Right atrium auricular region (tissue), 2 donors: ENCODE measurements at places on chromosomes 5 and 9.

GRCh38 chr5:30926218-30926617 lies 267.3 kb upstream of the CDH6 start:
- no peak for DNase-seq

DNA sequence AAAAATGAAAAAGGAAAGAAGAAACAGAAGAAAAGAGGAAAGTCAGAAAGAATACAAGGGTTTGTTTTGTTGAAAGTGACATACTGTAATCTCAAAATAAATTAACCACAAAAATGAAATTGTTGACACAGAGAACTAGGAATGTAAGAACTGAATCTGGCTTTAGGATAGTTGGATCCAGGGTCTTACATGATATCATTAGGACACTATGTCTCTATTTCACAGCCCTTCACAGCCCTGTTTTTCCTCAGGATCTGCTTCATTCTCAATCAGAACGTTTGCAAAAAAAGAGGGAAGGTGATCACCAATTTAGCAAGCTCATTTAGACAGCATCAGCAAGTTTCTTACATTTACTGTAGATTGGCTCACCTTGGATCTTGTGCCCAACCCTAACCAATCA lies 188.5 kb upstream of the NREP start:
- no peak for DNase-seq

GRCh38 chr9:95587021-95587964 lies 70.5 kb upstream of the PTCH1 start:
- DNase-seq, result no peak

- no peak for DNase-seq
Observed at GRCh38 chr5:16936989-16937438, 926 bp upstream of the MYO10 start.

DNA sequence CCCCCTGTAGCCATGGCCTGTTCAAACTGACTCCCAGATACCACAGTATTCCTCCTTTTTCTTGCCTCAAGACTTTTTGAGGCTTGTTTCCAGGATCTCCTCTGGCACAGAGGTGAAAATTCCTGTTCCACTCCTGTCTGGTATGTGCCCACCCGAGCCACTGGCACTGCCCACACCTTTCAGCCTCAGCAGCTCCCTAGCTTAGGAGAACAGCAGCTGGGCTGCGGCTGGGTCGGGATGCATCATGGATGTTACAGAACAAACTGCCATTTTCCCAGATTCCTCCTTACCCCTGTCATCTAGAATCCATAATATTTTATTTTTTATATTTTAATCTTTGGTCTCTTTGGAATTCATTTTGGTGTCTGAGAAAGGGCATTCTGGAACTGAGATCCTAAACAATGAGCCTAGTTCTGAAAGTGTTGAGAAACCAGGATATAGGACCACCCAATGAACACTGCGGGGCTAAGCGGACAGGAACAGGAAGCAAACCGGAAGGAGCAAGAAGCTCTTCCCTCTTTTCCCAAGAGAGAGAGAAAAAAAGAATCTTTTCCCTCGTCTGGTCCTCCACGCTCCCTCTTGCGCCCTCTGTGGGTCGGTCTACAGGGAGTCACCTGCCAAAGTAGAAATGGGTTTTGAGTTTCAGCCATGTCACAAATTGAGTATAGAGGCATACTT lies 12.5 kb downstream of the OR2S2 start:
- peak; percentile 81 for DNase-seq

- DNase-seq, result no peak
Observed at GRCh38 chr5:169178754-169179153, 122.2 kb downstream of the SLIT3 start.

DNA sequence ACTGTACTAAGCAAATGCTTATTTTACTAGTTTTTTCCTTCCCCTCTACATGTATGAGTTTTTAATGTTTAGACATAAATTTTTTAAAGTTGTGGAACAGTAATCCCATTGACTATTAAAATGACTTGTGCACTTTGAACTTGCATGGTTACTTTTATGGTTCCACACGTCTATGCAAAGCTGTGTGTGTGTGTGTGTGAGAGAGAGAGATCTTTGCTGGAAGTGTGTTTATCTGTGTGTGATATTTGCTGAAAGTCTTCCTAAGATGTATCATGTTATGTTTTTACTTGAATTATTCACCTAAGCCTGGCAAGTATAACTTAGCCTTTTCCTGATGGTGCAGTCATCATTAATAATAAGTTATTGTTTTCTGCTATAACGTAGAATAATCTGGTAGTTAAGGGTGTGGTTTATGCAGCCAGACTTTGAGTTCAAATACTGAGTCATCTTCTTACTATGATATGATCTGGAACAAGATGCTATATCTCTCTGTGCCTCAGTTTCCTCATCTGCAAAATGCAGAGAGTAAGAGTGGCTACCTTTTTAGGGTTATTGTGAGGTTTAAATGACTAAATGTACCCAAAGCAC lies 138.6 kb downstream of the SMARCA2 start:
- no peak for DNase-seq

DNA sequence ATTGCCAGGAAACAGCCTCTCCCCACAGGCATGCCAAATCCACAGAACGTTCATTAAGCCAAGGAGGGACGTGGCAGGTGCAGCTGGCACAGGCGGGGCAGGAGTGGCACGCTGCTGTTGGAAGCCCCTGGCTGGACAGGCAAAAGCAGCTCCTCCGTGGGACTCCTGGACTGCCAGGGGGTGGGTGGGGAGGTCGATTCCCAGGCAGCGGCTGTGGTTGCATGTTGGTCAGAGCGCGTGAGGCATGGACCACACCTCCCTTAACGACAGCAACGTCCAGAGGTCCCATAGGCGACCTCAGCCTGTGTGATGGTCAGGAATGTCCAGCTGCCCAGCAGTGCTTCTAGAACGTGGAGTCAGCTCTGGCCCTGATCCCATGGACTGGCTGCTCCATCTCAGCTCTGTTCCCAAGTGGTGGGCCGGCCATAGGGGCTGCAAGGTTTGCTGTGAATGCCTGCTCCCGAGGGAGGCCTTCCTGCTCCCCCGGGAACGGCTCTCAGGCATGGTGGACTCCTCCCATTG lies 6.9 kb downstream of the SLC6A19 start:
- DNase-seq, result no peak

DNA sequence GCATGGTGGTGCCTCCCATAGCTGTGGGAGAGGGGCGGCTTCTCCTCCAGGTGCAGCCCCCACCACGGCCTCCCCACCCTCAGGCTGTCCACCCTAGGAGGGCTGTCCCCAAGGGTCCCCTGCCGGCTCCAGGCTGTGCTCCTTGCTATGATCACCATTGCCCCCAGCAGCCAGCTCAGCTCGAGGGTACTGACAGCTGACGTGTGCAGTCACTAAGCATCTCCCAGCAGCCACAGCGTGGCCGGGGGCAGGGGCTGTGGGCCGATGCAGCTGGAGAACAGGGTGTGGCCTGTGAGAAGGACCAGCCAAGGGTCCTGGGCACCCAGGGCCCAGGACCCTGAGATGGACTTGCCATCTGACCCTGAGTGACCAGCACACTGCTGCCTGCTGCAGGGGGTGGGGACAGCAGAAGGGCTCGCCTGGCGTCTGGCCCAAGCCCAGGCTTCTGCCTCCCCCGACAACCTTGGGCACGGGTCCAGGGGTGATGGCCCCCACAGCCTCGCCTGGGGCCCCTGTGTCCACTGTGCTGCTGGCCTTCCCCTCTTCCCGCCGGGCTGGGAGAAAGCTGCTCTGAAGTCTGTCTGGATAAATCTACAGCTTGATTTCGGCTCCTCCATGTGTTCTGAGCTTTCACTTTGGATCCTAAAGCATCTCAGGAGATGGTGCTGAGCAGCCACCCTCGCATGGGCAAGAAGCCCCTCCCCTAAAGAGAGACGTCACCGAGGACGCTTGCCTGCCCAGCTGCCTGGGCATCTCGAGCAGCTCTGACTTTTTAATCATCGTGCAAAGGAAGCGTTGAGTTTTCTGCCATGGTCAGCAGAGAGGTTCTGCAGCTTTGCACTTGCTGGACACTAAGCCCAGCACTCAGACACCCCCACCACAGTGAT lies 5.5 kb downstream of the KCNT1 start:
- DNase-seq, result no peak

GRCh38 chr5:42992088-42992879 lies 47.8 kb downstream of the ANXA2R start:
- DNase-seq, result peak; percentile 93

GRCh38 chr5:171863935-171864334 lies 78.3 kb downstream of the SMIM23 start:
- no peak for DNase-seq

DNA sequence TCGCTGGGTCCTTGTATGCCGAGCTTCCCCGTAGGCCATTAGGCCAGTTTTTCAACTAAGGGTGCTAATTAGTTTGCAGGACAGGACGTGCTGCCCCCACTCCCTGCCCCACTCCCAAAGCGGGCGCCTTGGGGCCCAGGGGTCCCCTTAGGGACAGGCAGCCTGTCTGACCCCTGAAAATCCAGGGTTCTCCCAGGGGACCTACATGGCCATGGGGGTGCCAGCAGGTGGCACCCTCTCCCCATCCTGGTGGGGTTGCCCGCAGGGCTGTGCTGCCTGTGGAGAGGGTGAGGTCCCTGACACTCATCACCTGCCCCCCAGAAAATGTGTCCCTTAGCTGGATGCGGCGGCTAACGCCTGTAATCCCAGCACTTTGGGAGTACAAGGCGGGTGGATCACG lies 8.5 kb upstream of the CCDC187 start:
- no peak for DNase-seq

DNA sequence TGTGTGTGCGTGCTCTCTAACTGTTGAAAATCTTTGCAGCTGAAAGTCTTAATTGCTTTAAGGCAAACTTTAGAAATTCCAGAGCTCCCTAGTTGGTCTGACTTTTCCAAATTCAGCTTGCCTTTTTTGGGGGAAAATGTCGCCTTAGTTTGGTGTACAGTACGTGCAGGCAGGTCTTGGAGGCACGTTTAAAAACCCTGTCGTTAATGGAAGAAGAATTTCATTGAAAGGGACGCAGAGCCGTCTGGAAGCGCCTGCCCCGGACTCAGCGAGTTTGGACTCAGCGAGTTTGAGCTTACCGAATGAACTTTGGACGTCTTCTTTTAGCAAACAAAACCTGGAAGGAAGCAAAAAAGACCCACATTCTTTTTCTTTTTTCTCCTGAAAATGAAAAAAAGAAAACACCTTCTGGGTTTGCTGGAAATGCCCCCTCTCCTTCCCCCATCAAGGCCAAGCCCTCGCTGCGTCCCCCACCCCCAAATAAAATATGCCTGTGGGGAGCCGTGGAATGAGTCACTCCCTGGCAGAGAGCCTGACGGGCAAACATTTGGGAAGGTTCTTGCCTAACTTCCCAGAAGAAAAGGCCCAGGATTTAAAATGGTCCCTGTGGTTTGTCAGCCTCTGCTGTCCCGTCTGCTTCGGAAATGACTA lies 1.5 kb downstream of the NEK6 start:
- DNase-seq, result peak; percentile 86

DNA sequence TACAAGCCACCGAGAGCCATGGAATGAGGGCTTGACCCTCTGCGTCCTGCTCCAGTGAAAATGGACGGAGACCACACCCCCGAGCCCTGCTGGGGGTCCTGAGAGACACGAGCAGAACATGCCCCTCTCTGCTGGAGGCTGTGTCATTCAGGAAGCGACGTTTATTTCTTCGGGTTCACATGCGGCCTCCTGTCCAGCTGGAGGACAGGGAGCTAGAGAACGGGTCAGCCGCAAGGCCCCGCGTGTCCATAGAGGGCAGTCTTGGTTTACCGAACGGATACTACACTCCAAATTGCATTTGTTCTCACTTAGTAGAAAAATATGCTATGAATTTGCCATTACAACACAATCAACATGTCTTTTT lies 36.1 kb downstream of the MRPL36 start:
- no peak for DNase-seq

GRCh38 chr5:165139721-165140120 lies 1634.3 kb downstream of the MAT2B start:
- no peak for DNase-seq

DNA sequence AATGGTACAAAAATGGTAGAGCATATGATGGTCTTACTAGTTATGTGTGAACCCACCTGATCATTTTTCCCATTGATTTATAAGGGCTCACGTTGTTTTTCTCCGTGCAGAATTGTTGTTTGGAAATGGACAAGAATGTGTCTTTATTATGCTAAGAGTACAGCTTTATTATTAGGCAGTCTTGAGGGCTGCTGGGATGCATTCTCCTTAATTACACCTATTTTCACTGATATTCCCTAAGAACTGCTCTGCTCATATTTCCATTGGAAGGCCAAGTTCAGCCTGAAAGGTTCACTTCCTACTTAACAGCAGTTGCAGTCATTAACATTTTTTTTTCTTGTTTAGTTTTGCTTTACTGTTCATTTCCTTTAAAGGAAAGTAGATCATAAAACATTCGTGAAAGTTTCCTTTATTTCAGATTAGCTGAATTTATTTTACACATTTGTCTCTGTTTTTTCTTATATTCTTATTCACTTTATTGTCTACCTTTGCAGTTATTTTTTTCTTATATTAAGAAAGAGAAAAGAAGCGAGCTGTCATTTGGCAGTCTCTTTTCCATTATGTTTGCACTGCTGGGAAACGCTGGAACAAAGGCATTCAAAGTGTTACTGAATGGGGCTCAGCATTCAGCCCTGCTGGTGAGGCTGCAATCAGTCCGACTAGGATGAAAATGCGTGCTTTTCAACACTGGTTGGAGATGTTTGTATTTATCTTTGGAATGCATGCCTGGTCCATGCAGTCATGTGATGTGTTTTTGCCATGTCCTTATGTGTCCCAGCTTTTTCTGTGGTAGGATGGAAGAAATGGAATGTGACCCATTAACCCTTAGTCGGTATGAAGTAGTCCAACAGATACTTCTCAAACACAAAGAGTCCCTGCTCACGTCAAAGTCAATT lies 602.7 kb upstream of the ZNF608 start:
- DNase-seq, result no peak

GRCh38 chr9:237858-238345 lies 23.2 kb downstream of the DOCK8 start:
- DNase-seq, result no peak
